ENCODE measurements at places on chromosomes 5 and 9. TPM values are rescaled to one million over a fixed set of nuclear protein-coding genes. Genes with fewer than 3 reads are reported as not detected.

NUTM2F gene
- total RNA-seq: not detected

NPM1 gene
- 1,513 TPM for total RNA-seq

GMCL2 gene
- not detected for total RNA-seq

CDC37L1 gene
- total RNA-seq: 7.6 TPM

FRRS1L gene
- total RNA-seq: 0.28 TPM

TOR4A gene
- 27.6 TPM for total RNA-seq

PCDHA13 gene
- 0.09 TPM for total RNA-seq

TERT gene
- total RNA-seq: not detected

SPATA31A3 gene
- not detected for total RNA-seq

CCDC187 gene
- not detected for total RNA-seq

PLAC8L1 gene
- 0.38 TPM for total RNA-seq

RECK gene
- total RNA-seq: 24.8 TPM

TMEM252 gene
- total RNA-seq: not detected

C9 gene
- not detected for total RNA-seq

LHX6 gene
- total RNA-seq: 1.3 TPM

ODF2 gene
- total RNA-seq: 46.6 TPM

CDC20B gene
- not detected for total RNA-seq

LSM11 gene
- 9.0 TPM for total RNA-seq

OMD gene
- total RNA-seq: 0.94 TPM

FOXD4L5 gene
- 0.09 TPM for total RNA-seq

GADD45G gene
- total RNA-seq: 0.47 TPM
